ENCODE measurements at places on chromosomes 13 and 19.

GRCh38 chr13:68940049-68940448 lies 1167.6 kb upstream of the ATXN8OS start:
- no peak for DNase-seq

- DNase-seq: no peak
Observed at GRCh38 chr19:46491975-46492682, 3.5 kb downstream of the PNMA8B start.

DNA sequence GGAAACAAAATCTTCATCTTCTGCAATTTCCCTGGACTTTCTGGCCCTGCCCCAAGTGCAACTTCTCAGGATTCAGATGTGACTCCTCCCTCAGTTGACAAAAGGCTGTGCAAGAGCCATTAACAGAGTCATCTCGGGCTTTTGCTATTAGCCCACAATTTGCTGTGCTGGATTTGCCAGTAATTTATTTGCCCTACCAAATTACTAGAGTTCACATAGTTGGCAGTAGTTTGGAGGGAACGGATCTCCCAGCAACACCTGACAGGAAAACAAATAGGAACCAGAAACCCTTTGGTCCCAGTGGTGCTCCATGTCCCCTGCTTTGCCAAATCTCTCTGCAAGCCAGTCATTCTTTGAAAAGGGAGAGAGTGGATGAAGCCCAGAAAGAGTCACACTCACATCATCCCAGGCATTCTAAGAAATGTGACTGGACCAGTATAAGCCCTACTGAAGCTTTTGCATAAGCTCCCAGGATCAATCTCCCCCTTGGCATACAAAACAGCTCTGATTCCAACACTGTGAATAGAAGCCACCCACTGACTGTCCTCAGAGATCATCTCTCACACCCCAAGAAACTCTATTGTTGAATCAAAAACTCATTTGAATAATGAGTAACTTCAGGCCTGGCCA lies 350.1 kb upstream of the NBEA start:
- no peak for DNase-seq

DNA sequence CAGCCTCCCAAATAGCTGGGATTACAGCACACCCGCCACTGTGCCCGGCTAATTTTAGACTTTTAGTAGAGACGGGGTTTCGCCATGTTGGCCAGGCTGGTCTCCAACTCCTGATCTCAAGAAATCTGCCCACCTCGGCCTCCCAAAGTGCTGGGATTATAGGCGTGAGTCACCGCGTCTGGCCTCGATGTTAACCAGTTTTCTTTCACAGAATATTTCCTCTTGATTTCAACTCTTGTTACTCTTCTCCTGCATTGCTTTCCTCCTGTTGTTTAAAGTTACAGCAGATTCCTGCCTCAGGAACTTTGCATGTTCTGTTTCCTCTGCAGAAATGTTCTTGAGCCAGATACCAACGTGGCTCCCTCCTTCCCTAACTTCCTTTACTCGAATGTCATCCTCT lies 3.7 kb upstream of the PEX11G start:
- DNase-seq: no peak

DNA sequence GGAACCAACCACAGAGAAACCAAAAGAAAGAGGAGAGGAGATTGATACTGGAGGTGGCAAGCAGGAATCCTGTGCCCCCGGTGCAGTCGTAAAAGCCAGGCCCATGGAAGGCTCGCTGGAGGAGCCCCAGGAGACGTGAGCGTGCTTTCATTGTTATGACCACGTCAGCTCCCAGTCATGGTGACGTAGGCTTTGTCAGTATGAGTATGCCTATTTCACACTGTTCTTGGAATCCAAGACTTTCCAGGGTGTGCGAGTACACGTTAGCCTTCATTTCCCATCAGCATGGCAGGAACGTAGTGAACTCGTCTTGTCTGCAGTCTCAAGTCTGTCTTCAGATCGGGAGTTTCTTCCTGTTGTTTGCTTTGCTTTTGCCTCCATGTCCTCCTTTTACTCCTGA lies 15.4 kb upstream of the CHAMP1 start:
- no peak for DNase-seq

DNA sequence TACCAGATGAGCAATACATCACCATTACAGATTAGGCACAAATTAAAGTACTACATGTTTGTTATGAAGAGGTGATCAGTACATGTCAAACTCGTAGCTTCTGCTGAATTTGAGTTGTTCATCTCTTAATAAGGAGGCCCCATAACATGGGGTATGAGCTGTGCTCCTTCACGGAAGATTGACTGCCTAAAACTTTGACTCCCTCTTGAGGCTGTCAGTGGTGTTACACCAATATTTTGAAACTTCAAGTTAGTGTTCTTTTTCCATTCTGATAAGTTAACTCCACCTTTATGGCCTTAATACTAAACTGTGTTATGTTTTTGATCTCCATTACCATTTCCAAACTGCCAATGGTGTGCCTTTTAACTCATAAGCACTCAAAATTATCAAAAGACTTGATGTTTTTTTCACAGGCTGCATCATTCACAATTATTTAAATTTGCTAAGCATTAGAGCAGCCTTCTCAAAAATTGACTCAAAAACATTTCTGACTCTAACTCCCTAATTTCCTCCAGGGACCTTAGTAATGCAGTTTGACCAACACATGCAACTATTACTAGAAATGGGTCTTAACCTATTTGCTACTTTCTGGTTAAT lies 1591.5 kb downstream of the PCDH9 start:
- peak; percentile 5 for DNase-seq

GRCh38 chr19:1685046-1685445 lies 32.6 kb upstream of the TCF3 start:
- no peak for DNase-seq

DNA sequence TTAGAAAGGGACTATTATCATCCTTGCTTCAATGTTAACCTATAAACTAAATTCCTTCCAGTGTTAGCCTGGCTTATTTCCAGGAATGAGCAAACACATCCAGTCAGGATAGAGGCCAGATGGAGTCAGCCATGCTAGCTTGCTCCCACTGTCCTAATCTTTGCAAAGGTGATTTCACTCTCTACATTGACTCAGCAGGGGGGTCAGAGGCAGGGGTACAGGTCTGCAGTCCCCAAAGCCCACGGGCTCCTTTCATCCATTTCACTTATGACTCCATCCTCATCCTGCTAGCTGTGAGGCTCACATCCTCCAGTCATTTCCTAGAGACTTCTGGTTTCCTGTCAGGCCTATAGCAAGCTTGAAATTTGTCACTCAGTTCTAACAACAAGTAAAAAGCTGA lies 63.4 kb upstream of the CEACAM8 start:
- no peak for DNase-seq

GRCh38 chr19:48043675-48044258 lies at the start of gene CABP5:
Gene CABP5 (minus strand): TSS chr19:48044079. CDS start chr19:48043922, 157 bp downstream.
- no peak for DNase-seq

DNA sequence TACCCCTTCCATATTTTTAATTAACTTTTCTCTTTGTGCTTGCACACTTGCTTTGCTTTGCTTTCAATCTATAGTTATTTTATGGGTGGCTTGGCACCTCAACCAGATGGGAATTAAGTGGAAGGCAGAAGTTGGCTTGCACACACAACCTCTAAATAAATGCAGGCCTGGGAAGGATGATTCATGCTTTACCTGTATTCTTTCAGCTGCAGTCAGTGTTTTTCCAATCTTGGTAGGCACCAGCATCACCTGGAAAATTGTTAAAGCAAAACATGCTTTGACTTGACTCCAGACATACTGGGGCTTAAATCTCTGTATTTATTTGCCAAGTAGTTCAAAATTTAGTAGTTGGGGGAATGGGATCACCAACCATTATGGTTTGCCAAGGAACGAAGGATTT lies 543.0 kb downstream of the GPC6 start:
- no peak for DNase-seq

- no peak for DNase-seq
Observed at GRCh38 chr13:51804295-51805172, 571 bp upstream of the DHRS12 start.

DNA sequence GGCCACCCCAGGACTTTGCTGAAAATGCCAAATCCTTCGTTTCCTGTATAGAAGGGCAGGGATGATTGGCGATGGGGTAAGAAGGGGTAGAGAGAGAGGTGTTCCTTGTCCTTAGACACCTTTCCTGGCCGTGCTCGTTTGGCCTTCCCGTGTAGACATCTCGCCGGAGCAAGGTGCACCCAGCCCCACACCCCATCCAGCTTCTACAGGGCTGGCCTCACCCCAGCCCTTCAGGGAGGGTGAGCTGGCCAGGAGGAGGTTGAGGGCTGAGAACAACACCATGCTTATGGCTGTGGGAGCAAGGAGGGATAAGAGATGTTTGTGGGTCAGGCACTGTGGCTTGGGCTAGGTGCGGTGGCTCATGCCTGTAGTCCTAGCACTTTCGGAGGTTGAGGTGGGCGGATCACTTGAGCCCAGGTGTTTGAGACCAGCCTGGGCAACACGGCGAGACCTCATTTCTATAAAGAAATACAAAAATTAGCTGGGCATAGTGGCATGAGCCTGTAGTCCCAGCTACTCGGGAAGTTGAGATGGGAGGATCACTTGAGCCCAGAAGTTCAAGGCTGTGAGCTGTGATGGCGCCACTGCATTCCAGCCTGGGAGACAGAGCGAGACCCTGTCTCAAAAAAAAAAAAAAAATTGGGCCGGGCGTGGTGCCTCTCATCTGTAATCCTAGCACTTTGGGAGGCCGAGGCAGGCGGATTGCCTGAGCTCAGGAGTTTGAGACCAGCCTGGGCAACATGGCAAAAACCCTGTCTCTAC lies 15.5 kb downstream of the SMARCA4 start:
- no peak for DNase-seq

GRCh38 chr19:31127134-31127967 lies 221.9 kb downstream of the TSHZ3 start:
- peak; percentile 95 for DNase-seq

DNA sequence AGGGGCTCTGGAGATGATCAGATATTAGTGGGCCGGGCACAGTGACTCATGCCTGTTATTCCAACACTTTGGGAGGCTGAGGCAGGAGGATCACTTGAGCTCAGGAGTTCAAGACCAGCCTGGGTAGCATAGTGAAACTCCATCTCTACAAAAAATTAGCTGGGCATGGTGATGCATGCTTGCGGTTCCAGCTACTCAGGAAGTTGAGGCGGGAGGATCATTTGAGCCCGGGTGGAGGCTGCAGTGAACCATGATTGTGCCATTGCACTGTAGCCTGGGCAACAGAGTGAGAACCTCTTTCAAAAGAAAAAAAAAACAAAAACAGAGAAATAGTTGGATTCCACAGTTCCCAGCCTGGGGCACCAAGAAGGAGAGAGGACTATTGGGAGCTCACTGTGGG lies 17.9 kb upstream of the SHFL start:
- no peak for DNase-seq

- DNase-seq: no peak
Observed at GRCh38 chr13:45036206-45036605, 46.9 kb downstream of the GPALPP1 start.

DNA sequence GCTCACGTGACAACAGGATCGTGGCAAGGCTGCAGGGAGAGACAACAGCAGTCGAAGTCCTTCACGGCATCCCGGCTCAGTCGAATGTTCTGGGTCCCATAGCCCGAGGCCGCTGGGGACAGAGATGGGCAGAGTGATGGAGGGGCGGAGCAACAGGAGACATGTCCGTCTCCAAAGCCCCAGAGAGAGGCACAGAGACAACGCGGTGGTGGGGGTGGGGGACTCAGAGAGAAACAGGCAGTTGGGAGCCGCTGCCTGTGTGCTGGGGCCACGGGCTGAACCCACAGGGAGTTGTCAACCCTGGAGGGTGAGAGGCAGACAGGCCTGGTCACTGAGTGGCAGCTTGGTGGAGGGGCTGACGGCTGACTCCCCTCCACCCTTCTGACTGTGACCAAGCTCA lies 20.4 kb downstream of the NOSIP start:
- DNase-seq: no peak

DNA sequence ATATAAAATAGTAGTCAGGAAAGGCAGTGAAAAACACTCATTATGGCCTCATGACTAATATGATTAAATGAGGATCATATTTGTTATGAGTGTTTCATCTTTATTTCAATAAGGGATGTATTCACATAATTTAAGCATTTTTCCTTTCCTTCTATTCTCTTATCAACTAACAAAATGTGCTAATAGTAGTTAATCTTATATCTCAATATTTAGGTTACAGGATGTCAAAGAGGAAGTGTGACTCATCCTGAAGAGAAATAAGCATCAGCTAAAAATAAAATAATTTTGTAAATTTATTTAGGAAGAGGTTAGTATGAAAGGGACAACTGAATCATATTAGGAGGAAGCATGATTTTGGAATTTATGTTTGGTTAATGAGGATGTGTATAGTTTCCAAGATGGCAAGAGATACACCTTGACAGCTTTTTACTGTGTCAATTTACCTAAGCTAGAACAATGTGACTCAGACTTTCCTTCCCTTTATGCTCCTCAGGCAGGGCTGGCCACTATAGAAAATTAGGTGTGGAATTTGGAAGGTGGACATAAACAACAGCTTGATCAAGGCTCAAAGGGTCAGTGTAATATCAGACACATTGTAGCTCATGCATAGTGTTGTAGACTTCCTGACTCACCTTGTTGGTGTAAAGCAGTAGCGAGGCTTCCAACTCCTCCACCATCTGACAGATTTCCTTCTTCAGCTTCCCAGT lies 172.7 kb downstream of the SLITRK1 start:
- no peak for DNase-seq

DNA sequence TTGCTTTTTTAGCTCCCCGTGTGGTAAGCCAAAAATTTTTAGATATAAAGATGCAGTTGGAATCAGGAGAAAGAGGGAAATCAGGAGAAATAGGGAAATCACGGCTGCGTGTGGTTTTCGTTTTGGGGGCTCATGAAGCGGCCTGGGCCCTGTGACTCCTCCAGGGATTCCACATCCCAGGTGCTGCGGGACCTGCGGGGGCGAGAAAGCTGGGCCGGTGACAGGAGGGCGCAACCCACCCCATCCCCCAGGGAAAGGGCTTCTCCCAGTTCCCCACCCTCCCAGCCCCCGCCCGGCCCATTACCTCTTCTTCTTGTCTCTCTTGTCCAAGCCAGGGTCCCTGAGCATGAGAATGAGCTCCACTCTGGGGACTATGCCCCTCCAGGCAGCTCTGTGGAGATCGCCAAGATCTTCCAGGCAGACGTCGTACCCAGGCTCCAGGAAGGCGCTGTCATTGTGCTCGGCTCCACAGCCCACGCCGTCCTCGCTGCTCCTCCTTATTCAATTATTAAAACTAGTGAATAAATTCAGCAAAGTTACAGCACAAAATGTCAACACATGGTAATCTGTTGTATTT lies 111.0 kb downstream of the MRPL57 start:
- DNase-seq: no peak

- no peak for DNase-seq
Observed at GRCh38 chr13:51997641-51998330, 13.5 kb downstream of the ATP7B start.

- no peak for DNase-seq
Observed at GRCh38 chr19:4570402-4570801, 10.9 kb upstream of the SEMA6B start.

- no peak for DNase-seq
Observed at GRCh38 chr19:29247051-29247450, 34.1 kb upstream of the UQCRFS1 start.

- no peak for DNase-seq
Observed at GRCh38 chr13:51327961-51328360, 11.5 kb upstream of the SERPINE3 start.

GRCh38 chr19:50513746-50514345 lies at the start of gene ASPDH:
Gene ASPDH (minus strand): TSS chr19:50513913. CDS start chr19:50513823, 90 bp downstream.
- no peak for DNase-seq

GRCh38 chr19:48900477-48901406 lies 630 bp downstream of the NUCB1 start:
- no peak for DNase-seq

- no peak for DNase-seq
Observed at GRCh38 chr19:18219911-18220631, 6.2 kb downstream of the PDE4C start.

- no peak for DNase-seq
Observed at GRCh38 chr19:48442116-48443035, 3.4 kb upstream of the GRWD1 start.
